ENCODE measurements at places on chromosomes 5 and 9.

DNA sequence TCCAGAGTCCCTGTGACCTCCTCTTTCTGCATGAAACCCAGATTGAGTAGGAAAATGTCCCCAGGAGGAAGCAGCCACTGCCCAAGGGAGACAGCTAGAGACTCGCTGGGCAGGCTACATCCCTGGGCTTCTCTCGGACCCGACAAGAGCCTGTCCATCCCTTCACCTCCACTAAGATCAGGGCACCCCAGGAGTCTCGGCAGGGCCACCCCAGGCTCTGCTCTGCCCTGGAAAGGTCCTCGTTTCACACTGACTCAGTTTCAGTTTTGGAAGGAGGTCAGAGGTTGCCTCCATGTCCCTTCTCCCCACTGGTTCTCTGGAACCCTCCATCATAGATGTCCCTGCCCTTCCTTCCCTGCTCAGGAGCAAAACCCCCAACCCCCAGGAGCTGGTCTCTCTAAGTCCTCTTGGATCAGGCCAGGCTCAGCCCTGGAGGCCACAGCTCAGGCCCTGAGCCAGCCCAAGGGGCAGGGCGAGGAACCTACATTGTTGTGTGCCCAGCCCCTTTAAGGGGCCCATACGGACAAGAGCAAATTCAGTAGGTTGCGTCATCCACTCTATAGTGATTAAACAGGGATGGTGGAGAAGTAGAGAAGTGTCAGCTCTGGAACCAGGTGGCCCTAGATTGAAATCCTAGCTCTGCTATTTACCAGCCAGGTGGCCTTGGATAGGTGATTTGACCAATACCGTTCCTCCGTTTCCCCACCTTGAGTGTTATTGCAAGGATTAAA, 37.4 kb downstream of the C9orf50 start:
- peak; percentile 46 for DNase-seq

GRCh38 chr5:151637676-151638075, 46.5 kb upstream of the FAT2 start:
- DNase-seq, result no peak

GRCh38 chr5:32461441-32462120, 17.0 kb upstream of the ZFR start:
- DNase-seq, result no peak

DNA sequence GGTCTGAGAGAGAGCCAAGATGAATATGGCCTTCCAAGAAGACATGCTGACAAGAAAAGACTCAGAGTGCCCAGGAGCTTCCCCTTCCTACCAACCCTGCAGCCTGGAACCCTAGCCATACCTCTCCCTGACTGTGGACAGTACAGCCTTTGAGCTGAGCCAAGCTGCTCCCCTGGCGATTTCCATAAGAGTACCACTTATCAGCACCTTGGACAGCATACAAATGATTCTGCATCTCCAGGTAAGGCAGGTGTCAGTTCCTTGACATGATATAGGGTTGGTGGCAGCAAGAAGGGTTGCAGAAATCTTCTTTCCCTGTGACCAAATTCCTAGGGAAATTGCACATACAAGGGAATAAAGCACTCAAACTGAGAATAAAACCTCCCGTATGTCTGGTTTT, 58.3 kb downstream of the MFAP3 start:
- DNase-seq, result no peak

GRCh38 chr5:158117467-158118160, 258.7 kb upstream of the CLINT1 start:
- no peak for DNase-seq

DNA sequence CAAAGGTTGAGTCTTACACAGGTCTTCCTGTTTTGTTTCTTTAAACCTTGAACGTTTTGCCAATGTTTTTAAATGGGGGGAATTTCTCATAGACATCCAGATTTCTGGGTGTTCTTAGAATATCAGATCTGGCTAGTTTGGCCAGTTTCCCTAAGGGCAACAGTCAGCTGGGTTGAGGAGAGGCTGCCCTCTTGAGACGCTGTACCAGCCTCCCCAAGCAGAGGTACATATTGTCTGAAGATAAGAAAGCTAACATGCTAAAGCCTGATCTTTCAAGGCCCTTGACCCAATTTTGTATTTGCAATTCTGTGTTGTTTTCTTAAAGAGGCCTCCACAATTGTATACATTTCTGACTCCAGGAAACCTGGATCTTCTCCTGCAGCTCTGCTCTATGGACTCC, 21.9 kb upstream of the SH3GL2 start:
- DNase-seq, result no peak

- DNase-seq, result no peak
Observed at GRCh38 chr5:96794757-96795156, 13.0 kb downstream of the ERAP1 start.

DNA sequence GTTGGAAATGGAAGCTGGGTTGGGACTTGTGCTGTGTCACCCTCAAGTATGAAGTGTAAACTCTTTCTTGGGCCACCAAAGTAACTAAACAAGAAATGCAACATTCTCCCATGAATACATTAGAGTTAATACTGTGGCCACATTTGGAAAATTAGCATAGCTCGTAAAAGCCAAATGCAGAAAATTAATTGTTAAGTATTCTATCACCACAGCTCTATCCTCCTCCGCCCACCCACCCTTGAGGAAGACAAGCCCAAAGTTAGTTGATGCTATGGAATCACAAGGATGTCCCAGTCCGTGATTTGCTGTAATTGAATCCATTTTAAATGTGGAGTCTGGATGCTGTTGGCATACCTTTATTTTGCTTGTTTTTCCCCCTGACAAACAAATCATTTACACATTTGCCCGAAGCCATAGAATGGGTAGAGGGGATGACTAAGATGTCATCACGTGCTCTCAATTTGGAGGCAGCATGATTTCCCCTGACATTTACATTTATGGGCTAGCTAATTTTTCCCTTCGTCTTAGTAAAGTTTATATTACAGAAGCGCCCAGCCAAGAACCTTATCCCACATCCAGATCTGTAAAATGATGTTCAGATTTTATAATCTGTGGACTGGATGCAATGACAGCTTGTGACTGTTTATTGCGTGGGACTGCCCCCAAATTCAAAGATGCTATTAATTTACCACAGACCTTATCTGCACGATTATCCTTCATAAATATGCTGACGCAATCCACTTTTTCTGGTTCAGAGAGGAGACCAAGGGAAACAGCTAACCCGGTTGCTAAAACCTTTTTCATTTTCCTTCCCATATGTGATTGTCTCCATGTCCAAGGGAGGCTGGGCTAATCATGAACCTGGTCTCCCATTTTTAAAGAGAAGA, 3.7 kb downstream of the MSX2 start:
- no peak for DNase-seq

DNA sequence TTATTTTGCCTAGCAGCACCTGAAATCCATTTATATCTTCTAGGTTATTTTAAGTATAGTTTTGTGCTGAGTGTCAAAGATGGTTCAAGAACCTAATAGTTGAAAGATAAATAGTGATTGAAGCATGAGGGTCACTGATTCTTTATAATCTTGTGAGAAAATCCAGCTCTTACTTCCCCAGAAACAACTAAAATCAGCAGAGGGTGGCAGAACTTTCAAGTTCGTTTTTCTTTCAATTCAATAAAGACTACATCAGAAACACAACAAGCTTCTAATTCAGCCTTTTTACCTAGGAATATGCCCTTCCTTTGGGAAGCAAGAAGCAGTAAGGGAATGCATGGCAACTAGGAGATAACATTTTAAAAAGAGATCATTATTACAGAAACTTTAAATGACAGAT, 202.6 kb downstream of the KIAA0825 start:
- DNase-seq, result no peak

DNA sequence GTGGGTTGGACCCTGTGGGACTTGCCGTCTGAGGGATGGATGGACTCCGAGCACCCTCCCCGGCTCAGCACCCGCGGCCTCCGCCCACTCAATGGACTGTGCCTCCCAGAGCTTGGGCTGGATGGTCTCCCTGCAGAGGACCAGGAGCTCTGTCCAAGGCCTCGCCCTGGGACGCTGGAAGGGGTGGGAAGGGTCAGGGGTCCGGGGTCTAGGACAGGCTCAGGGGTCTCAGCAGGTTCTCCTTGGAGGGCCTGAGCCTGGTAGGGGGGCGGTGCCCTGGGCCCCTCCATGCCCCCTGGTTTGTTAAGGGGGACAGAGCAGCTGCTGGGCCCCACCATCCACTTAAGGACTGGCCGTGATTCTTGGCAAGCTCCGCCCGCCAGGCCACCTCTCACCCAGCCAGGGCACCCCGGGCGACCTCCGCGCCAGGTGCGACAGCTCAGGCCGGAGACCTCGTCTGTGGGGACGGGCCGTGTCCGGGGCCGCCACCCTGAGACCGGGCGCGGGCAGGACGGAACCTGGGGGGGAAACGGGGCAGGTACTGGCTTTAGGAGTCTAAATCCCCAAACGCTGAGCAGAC, 29.2 kb downstream of the EXOC3 start:
- no peak for DNase-seq

- peak; percentile 47 for DNase-seq
Observed at GRCh38 chr9:72579190-72579589, 57.8 kb downstream of the TMC1 start.

DNA sequence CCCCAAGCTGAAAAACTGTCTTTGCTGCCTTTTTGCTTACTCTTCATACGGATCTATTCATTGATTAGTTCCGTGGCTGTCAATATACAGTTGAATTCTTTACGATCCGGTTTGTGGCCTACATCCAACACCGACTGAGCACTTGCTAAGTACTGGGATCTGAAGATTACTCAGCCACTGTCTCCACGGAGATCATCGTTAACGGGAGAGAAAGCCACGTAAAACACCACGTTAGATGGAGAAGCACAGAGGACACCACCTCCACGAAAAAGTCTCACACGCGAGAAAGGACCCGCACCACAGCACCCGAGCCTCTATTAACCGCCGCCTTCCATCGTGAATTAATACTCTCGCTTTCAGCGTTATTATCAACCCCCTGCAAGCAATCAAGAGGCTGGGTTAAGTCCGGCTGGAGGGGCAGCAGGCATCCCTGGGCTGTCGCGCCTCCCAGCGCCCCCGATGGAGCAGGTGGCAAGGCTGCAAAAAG, 650 bp downstream of the ELP1 start:
- DNase-seq, result peak; percentile 12

DNA sequence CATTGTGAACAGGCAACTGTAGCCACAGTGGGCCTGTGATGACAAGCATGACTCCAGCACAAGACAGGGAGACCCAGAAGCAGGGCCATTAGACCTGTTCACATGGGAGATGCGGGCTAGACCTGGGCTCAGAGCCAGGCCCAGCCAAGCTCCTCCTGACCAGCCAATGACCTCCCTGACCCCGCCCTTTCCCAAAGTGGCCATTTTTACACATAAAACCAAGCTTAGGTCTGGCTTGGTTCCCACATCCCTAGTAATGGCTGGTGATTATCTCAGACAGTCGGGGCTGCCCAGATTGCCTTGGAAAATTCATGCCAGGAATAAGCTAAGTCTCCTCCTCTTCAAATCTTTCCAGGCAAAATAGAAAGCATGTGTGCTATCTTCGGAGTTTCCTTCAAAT, 94.1 kb downstream of the FRMD3 start:
- no peak for DNase-seq

GRCh38 chr9:130780865-130781504, 54.1 kb upstream of the ABL1 start:
- peak; percentile 99 for DNase-seq

DNA sequence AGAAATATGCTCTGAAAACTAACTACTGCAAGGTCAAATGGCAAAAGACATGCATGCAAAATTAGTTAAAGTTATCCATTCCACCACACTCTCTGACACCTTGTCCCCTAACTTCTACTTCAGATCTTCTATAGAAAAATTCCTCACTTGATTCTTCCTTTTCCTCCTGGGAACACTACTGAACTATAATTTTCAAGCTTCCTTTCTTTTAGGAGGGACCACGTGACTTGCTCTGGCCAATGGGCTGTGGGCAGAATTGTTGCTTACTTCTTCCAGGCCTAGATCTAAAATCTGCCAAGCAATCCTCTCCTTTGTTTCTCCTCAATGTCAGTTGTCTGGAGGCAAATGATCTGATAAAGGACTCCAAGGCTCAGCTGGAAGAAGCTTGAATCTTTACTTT, 441.0 kb downstream of the CDK5RAP2 start:
- DNase-seq, result no peak

GRCh38 chr5:178131446-178131996, 707 bp downstream of the RMND5B start:
- no peak for DNase-seq

DNA sequence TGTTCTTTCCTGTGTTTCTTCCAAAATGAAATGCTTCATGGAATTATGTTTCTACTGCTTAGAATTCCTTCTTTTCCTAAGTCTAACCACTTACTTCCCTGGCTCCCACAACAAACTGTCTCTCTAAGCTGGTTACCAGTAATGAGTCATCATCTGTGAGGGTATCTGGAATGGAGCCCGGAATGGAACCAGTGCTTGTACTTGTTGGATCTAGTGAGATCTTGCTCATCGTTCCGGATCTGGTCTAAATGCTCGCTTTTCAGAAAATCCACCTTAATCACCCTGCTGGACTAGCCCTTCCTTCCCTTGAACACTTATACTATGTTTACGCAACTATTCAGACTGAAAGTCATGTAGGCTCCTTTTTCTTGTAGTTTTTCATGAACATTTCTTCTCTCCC, 184.8 kb downstream of the PBX3 start:
- peak; percentile 97 for DNase-seq

- no peak for DNase-seq
Observed at GRCh38 chr9:14348373-14349145, 34.6 kb upstream of the NFIB start.
